ENCODE measurements at places on chromosomes 12 and 14.
A peak's percentile ranks its signal among the peaks of the same experiment; 100 is the strongest.

DNA sequence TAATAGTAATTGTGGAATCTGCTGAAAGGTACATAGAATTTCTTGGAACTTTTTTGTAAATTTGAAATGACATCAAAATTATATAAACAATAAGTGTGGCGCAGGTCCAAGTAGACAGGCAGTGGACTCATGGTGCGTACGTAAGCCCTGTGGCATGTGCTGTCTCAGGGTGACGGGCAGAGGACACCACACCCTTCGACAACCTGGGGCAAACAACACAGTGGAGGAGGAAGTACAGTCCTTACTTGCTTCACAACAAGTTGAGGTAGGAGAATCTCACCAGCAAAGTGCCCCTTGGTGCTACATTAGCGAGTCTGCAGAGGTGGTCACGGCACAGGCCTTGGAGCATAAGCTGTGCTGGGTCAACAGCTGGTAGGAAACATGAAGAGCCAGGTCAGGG is 180.9 kb downstream of the AEBP2 start:
- peak; percentile 12 for DNase-seq

GRCh38 chr12:116604951-116605641 is 45.9 kb downstream of the MAP1LC3B2 start:
- no peak for DNase-seq

DNA sequence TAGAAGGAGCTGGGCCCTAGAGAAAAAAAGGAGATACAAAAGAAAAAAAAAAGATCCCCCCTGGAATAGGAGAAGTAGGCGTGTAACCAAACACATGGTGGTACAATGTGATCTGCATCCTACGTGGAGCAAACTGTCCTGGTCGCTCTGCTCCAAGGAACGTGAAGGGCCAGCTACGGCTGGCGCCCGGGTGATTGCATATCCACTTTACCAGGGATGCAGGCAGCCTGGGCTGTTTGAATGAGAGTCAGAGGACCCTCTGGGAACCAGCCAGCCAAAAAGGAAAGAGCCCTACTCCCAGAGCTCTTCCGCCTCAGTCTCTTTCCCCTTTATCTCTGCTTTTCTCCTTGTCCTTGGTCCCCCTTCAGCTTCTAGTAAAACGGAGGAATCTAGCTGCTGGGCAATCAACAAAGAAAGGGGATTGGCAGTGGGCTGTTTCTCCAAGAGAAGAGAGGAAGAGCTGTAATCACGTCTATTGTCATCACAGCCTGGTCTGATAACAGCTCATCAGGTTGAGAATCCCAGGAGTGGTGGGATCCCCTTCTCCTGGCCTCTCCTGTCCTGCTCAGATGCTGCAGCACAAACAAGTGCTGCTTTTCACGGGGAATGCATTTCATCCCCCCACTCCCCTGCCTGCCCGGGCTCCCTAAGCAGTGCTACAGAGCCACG is 156.0 kb downstream of the ADCK1 start:
- DNase-seq, result no peak

DNA sequence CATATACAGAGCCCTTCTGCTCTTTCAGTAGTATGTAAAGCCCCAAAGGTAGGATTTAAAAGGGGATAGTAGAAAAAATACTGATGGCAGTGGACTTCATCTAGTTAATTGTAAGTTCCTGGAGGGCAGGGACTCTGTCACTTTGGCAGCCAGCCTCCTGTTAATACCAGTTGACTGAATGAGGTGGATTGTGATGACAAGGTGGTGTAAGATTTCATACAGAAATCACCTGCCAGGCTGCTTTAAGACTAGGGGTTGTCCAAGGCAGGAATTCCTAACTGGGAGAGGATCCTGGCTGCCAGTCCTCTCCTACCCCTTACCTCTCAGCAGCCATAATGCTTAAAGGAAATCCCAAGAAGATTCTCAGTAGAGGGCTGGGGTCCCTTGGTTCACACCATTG is 7.3 kb downstream of the DYRK2 start:
- no peak for DNase-seq

GRCh38 chr14:87042354-87042753 is 950.6 kb downstream of the GALC start:
- no peak for DNase-seq

- DNase-seq, result no peak
Observed at GRCh38 chr12:40794087-40794486, 101.8 kb downstream of the CNTN1 start.

GRCh38 chr12:23559268-23559753 is 390.2 kb downstream of the SOX5 start:
- DNase-seq, result no peak

DNA sequence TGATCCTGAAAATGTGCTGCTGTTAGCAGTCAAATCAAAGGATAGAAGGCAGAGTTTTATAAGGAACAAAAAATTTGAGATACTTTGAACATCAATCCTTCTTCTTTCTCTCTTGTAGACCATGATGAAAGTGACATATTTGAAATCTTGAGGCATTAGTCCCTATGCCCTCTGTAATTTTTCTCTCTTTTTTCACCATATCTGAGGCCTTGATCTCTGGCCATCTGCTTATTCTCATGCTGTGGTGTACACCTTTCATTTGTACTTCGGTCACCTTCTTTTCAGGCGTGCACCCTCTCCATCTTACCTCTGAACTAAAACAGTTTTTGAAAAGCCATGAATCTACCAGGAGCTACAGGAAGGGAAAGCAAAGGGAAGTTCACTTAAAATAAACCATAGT is 420.9 kb downstream of the C12orf50 start:
- DNase-seq, result no peak

- peak; percentile 63 for DNase-seq
Observed at GRCh38 chr12:9647825-9648700, 21.4 kb upstream of the CLEC2D start.

GRCh38 chr12:64733857-64734256 is 25.3 kb downstream of the GNS start:
- peak; percentile 41 for DNase-seq

DNA sequence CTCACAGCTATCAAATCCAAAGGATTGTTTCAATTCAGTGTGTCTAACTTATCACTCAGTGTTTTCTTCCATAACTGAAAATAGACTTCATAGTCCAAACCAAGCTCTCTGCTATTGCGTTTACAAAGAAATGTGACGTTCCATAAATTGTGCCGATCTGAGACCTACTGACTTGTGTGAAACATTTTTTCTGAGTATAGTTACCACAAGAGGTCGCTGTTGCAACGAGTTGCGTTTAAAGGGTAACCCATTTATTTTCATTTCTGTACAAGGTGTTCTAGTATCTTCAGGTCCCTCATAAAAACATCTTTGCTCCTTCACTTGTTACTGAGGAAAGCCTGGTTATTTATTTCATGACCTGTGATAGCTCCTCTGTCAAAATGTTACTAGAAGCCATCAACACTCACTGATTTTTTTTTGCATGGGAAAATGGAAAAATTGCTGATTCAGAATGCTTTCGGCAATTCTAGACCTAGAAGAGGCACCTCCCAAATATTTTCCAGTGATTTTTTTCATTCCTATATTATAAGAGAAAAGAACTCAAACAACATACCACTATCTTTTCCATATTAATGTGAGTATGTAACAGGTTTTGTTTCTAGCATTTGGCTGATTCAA is 60.9 kb upstream of the OR4E1 start:
- peak; percentile 68 for DNase-seq

- DNase-seq, result no peak
Observed at GRCh38 chr12:63064080-63064479, 86.9 kb downstream of the AVPR1A start.

GRCh38 chr14:99818503-99819036 is 25.4 kb downstream of the EML1 start:
- no peak for DNase-seq

DNA sequence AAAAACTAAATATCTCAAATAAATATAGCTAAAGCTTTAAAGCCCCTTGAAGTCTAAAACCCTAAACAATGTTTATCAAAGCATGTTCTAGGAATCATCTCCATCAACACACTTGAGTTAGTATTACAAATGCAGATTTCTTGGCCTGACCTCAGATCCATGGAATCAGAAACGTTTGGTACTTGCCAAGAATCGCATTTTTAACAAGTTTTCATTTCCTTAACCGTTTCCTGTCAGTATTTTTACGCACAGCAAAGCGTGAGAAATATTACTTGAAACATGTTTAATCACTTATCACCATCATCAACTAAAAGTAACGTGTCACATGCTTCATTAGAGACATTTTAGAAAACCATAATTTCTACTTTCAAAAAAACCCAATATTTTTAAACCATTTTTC is 9.7 kb downstream of the SLCO1C1 start:
- DNase-seq, result no peak

- no peak for DNase-seq
Observed at GRCh38 chr14:44291366-44291915, 215.6 kb downstream of the FSCB start.

- DNase-seq, result no peak
Observed at GRCh38 chr12:94855853-94856252, 147.6 kb downstream of the NDUFA12 start.

- peak; percentile 94 for DNase-seq
Observed at GRCh38 chr12:11648514-11649412, 711 bp upstream of the ETV6 start.

- peak; percentile 18 for DNase-seq
Observed at GRCh38 chr12:67705394-67706370, 57.1 kb downstream of the DYRK2 start.

DNA sequence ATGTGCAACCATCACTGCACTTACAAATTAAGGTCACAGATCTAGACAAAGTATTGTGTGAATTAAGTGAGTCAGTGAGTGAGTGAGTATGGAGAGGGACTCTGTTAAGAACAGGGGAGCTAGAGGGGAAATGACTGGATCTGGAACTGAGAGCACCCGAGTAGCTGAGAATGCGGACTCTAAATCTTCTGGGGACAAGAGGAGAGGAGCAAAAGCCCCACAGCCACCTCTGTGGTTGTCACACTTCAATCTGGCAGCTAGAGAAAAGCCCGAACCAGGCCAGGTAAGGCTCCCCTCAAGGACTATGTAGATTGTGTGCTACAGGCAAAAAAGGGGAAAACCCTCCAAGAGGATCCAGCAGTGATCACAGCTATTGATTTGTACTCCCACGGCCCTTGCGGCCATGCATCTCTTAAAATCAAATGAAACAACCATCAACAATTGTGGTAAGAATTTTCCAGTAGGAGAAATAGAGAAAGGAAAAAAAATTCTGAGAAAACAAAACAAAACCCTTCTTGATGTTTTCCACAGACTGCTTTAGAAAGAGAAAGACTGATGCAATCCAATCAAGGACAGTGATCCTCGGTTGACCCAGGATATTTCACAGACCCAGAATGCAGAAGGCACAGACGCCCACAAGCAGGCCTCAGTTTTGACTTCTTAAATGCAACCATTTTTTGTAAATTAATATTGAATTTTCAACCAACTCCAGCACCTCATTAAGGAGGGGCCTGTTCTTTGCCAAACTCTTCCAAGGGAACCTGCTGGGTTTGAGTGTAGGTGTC is 109.6 kb downstream of the SLC38A6 start:
- DNase-seq, result no peak

DNA sequence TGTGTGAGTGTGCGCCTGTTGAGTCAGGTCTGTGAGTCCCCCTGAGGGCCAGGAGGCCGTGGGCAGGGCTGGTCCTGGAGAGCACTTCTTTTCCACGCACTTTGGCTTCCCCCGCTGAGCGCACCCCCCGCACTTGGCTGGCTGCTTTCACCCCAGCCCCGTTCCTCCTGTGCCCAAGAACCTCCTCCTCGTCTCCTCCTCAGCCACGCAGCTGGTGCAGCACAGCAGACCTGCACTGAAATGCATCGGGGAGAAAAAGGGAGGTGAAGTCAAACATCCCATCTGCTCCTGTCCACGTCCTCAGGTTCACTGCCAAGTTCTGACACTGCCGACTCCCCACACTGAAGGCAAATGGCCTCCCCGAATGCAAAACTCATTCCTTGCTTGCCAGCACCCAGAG is 362.7 kb upstream of the SFSWAP start:
- no peak for DNase-seq

DNA sequence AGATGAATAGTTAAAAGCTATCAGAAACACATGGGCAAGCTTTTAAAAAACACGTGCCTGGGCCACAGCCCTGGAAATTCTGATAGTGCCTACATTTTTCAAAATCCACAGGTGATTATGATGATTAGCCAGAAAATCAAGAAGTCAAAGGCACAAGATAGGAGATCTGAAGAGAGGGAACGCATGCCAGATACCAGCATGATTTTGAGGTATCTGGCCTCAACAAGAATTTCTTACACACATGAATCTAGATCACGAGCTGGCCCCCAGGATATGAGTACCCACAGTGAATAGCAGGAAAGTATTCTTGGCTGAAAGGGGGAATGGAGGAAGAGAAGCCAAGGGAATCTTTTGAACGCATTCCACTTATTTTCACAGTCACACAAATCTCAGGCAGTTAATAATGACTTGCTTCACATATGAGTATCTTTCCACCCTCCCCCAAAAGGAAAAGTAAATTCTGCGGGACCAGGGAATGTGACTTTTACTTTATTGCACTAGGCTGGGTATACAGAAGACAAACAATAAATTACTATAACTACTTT is 438.2 kb downstream of the BCAT1 start:
- DNase-seq, result no peak

DNA sequence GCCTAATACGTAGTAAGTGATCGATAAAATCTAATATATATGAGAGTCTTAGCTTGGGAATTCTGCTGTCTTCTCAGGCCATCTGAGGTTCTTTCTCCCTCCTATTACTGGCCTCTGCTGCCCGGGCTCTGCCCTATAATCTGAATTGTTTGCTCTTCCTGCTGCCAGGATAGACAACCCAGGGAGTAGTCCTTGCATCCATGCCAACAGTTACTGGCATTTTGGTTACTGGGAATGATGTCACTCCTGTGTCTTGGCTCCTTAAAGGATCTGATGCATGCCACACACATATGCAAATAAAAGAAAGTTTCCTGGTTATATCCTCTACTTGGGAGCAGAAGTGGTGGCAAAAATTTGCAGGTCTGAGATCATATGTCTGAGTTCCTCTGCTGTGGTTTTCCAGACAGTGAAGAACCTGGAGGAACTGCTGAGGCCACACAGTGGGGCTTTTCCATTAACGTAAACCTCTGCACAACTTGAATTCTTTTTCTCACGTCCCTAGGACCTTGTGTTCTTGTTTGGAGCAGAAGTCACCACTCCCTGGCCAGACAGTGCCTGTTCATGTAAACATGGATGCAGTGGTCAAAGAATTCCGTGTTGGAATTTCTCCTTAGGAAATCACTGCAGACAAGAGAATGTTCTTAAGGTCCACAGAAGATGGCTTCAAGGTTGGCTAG is 320.6 kb upstream of the TBX3 start:
- DNase-seq, result peak; percentile 24

DNA sequence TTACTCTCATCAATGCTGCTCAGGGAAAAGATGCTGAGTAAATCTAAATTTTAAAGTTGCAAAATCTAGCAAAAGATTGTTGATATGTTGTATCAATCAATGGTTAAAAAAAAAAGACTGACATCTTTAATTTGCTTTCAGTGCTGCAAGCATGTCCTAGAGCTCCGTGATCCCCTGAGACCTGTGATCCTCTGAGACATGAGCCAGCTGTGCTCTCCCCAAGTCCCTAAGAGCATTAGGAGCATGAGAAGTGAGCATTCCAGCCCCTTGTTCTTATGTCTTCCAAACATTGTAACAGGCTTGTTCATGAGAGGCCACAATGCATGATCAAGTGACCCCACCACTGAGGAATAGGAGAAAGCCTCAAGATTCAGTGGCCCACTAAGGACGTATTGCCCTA is 116.6 kb downstream of the DAD1 start:
- DNase-seq, result no peak

GRCh38 chr14:53064475-53064874 is 88.6 kb downstream of the DDHD1 start:
- DNase-seq, result no peak

GRCh38 chr12:75662511-75663159 is 151.2 kb upstream of the KRR1 start:
- no peak for DNase-seq

Measured in HT-29 (cell line).